ENCODE measurements at places on chromosomes 6 and 20.

DNA sequence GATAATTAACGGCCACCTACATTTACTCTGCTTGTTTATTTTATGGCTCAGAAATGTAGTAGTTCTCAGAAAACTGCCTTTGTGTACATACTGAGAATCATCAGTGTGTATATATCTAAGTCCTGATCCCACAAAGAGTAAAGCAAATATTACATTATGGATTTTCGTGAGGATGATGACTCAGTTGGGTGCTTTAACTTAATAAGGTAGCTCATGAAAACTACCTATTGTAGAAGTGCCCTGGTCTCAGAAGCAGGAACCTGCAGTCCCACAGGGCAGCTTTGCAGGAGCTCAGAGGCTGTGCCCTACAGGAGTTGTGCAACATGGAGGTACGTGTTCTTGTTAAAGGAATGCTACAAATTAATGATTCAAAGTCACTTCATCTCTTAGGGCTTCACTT, 108.2 kb downstream of the PLG start:
- DNase-seq: no peak

- DNase-seq: no peak
These were observed 26.4 kb downstream of the TRPC4AP start for GRCh38 chr20:35066194-35066593.

DNA sequence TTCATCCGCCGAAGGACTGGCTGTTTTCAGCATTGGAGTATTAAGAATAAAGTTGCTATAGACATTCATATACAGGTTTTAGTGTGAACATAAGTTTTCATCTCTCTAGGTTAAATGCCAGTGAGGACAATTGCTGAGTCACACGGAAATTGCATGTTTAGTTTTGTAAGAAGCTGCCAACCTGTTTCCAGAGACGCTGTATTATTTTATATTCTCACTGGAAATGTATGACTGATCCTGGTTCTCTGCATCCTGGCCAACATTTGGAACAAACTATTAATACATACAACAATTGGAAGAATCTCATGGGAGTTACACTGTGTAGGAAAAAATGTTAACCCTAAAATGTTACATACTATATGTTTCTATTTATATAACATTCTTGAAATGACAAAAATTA, 16.7 kb upstream of the TGM6 start:
- peak; percentile 15 for DNase-seq

DNA sequence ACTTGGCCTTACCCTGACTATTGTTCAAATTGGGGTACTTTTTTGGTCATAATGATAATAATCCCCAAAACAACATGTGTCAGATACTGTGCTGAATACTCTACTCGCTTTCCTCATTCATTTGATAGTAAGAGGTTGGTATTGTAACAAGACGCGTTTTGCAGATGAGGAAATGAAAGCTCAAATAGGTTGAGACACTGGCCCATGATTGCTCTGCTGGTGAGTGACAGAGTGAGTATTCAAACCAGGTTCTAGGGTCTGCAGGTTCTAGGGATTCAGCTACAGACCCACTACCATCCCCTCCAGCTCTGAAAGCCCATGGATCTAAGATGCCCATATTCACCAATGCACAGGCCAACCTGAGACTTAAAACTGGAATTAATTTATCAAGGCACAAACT, 1.3 kb upstream of the ENPP4 start:
- DNase-seq: no peak

DNA sequence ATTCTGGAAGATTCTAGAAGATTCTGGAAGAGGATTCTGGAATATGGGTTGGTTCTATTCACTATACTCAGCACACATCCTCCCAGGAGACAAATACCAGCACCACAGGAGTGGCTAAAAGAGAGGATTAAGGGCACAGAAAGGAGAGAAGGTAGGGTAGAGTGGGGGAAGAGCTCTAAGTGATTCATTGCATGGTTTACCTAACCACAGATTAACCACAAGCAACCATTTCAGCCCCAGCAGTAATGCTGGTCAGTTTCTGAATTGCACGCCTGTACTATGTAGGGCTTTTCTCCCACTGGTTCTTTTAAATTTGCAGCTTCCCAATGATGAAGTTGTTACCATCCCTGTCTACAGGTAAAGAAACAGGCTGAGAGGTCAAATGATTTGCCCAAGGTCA, 192.7 kb upstream of the PMEPA1 start:
- DNase-seq: peak; percentile 53

DNA sequence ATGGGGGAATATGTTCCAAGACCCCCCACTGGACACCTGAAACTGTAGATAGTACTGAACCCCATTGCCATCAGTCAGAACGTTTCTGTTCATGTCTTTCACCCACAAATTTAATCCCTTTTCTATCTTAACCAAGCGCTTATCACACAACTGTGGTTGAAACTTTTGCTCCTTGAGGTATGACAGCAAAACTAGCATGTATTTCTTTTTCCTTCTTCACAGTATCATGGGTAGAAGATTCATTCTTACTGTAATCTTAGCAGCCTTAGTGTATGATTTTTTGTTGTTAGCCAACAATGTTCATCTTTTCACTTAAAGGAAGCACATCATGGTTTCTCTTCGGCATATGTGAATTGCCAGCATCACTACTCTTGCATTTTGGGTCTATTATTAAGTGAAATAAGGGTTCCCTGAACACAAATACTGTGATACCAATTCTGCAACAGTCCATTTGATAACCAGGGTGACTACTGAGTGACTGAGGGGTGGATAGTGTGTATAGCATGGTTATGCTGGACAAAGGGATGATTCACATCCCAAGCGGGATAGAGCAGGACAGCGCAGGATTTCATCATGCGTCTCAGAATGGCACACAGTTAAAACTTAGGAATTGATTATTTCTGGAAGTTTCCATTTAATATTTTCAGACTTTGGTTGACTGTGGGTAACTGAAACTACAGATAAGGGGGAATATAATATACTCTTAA, 41.8 kb downstream of the KCNS1 start:
- DNase-seq: peak; percentile 59

DNA sequence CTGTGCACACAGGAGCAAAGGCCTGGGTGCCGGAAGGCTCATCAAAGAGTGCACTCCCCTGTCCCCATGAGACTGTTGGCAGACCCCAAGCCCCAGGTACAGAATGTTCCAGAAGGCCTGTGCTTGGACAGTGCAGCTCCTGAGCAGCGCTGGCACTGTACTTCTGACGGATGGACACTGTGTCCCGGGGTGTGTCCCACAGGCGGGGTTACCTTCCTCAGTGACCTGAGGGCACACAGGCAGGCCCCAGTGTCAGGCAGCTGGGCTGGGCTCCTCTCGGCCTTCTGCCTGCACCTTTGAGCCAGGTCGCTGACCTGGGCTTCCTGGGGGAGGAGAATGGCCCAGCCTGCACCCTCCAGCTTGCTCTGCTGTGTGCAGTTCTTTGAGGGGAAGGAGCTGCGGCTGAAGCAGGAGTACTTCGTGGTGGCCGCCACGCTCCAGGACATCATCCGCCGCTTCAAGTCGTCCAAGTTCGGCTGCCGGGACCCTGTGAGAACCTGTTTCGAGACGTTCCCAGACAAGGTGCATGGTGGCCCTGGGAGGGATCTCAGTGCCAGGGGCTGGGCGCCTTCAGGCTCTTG, 30.1 kb downstream of the PYGB start:
- no peak for DNase-seq

DNA sequence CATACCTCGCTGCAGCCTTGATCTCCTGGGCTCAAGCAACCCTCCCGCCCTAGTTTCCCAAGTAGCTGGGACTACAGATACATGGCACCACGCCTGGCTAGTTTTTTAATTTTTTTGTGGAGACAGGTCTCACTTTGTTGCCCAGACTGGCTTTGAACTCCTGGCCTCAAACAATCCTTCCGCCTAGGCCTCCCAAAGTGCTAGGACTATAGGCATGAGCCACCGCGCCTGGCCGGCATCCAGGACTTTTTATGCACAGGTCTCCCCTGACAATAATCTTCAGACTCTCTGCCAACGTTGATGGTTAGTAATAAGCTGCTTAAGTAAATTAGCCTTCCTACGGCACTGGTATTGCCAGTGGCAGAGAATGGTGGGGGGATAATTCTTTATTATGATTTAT, 110.5 kb upstream of the MTHFD1L start:
- DNase-seq: no peak

GRCh38 chr20:20407891-20408805, 40.2 kb downstream of the INSM1 start:
- no peak for DNase-seq

DNA sequence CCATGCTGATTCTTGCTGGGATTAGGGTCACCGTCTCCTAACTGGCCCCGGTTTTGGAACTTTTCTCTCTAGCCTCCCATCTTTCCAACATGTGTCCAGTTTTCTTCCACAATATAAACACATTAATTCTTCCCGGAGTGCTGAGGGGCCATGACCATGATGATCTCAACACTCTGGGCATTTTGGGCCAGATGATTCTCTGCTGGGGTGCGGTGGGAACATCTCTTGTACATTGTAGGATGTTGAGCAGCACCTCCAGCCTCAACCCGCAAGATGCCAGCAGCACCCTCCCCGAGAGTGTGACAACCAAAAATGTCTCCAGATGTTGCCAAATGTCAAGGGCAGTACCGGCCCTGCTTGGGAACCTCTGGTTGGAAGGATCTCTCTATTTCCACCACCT, 164.8 kb downstream of the TFAP2C start:
- no peak for DNase-seq

Data from foreskin fibroblast (primary cell).